ENCODE measurements at places on chromosomes 6 and 20.

DNA sequence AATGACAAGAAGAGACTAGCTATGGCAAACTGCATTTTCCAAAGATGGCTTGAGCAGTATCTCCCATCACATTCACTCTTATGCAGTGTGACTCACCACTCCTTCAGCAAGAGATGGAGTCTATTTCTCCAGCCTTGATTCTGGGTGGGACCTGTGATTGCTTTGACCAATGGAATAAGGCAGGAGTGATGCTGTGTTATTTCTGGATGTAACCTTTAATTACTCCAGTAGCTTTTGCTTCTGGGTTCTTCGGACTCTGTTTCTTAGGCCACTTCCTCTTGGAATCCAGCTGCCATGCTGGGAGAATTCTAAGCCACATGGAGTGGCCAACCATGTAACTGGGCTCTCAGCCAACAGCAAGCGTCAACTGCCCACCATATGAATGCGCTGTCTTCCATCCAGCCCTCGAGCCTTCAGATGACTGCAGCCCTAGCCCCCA is 50.7 kb downstream of the TGM2 start:
- DNase-seq, result no peak

GRCh38 chr20:56504373-56505005 is 20.1 kb upstream of the FAM209A start:
- no peak for DNase-seq

DNA sequence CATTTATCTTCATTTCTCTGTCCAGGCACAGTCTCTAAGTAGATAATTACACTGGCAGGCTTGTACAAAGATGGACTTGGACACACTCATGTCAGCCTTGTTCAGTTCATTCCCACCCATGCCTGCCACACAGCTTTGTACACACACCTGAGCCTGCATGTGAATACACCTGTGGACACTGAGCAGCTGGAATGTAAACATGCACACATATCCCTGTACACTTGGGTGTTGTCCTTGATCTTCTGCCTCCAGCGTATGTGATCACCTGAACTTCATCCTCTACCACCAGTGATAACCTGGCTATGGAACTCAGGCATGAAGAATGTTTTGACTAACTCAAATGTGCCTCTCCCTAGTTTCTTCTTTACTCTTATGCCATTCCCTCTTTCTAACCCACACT is 190.6 kb downstream of the DHX35 start:
- no peak for DNase-seq

- no peak for DNase-seq
These were observed 137.2 kb downstream of the MMUT start for GRCh38 chr6:49325891-49326290.

DNA sequence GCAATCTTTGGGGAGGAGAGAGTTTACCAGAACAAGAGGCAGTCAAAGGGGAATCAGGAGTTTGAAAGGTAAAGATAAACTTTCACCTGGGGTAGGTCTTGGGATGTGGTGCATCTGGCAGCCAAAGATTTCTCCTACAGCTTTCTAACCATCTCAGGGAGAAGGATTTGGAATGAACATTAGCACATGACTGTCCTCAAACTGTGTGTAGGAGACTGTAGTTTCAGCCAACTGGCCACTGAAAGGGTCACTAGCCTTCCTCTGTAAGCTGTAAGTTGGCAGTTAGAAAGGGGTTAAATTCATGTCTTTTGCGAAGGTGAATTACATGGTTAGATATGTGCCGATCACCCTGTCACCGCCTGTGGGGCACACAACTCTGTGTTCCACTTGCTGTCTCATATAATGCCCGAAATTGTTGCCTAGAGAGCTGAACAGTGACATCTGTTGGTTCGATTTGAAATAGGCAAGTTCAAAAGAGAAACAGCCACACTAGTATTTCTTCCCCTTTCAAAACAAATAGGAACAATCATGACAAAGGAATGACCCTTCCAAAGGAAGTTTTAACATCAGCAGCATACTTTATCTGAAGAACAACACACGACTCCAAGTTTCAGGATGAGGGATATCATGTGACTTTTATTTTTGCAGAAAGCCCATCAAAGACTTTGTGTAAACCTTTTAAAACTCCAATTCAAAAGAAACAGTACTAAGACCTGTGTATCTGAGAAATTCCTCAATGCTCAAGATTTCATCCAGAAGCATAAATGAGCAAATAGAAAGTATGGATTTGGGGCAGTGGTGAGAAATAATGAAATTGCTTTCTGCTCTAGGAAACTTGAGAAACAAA is 1.1 kb upstream of the OPN5 start:
- no peak for DNase-seq

DNA sequence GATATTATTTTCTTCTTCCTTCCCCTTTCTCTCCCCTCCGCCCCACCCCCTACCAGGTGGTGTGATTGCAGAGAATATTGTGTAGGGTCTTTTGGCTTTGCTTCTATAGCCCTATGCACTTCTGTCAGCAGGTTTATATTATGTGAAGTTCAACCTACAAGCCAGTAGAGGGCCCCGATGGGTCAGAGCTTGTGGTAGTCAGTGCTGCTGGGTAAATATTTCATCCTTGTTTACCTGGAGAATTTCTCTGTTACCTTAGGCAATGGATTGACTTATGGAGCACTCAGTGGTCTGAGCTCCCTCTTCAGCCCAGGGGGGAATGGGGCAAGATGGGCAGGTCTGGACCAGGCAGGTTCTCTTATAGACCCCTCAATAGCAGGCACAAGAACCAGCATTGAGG is 720.9 kb downstream of the GRIK2 start:
- no peak for DNase-seq

DNA sequence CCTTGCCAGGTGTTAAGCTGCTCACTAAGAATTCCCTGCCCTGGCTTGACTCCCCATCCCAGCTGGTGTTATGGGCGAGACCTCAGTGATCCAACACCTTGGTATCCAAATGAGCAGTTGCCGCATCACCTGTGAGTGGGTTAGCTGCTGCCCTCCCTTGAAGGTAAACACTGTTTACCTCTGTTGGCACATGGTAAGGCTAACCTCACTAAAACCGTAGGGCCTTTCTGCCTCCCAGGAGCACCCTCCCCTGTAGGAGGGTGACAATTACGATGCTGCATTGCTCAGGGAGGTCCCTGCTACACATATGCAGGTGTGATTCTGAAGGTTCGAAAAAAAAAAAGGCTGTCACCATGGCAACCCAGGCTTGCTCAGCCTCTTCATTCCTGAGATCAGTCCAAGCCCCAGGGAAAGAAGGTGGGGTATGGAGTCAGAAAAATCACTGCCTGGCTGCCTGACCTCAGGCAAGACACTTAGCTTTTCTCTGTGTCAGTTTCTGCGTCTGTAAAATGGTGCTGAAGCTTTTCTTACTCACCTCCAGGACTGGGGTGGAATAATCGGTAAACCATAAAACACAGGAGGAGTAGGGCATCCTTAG is 19.5 kb downstream of the PNPLA1 start:
- DNase-seq, result no peak

DNA sequence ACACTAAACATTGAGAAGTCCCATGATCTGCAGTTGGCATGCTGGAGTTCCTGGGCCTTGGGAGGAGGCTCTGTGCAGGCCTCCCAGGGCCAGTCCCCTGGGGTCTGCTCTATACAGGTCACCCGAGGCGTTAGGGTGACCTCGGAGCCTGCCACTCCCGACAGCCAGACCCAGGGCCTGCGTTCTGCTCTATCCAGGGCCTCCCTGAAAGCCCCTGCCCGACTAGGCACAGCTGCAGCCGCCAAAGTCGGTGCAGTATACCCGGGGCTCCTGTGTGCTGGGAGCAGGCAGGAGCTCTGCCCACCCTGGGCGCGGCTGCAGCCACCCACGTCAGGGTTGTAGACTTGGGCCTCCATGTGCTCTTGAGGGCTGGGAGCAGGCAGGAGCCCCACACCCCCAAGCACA is 6.3 kb upstream of the OR14J1 start:
- DNase-seq, result no peak

DNA sequence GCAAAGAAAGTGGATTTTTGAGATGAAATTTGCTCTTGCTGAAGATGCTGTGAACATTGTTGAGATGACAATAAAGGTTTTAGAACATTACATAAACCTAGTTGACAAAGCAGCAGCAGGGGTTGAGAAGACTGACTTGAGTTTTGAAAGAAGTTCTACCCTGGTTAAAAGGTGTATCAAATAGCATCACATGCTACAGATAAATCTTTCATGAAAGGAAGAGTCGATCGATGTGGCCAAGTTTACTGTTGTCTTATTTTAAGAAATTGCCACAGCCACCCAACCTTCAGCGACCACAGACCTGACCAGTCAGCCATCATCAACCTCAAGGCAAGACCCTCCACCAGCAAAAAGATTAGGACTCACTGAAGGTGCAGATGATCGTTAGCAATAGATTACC is 155.3 kb downstream of the HS3ST5 start:
- DNase-seq, result no peak

GRCh38 chr20:41738604-41739206 is 120.5 kb upstream of the CHD6 start:
- peak; percentile 66 for DNase-seq

DNA sequence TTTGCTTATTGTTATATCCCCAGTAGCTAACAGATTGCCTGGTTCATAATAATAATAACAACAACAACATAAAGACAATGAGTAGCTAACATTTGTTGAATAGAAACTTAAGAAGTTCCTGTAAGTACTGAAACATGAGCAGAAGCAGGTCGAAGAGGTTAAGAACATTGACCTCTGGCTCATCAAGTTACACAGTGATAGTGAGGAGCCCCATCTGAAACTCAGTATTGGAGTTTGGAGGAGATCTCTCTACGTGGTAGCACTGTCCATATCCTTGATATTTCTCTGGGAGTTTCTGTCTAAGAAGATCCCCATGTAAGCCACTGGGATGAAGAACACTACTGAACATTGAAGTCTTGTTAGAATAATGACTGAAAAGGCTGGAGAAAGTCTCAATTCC is 600.4 kb downstream of the RFPL4B start:
- DNase-seq, result no peak

DNA sequence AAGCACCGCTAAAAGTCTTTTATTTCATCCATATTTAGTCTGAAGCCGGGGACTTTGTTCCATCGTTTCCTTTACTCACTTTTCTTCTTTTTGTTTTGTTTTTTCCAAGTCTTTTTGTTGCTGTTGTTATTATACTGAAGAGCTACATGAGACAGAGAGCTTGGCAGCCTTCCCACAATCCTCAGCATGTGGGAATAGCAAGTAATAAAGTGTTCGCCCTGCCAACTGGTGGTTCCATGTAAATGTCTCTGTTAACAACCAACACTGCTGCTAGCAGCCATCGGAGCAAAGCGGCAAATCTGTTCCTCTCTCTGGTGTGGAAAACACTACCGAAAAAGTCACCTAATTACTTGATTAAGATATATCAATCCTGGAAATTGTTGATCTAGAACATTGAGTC is 437.8 kb upstream of the ID4 start:
- DNase-seq, result peak; percentile 59

GRCh38 chr6:109672175-109672574 is 18.8 kb downstream of the AK9 start:
- no peak for DNase-seq

GRCh38 chr6:136956590-136957544 is 34.8 kb downstream of the SLC35D3 start:
- no peak for DNase-seq

GRCh38 chr6:35543459-35544193 is 30.9 kb upstream of the TULP1 start:
- DNase-seq, result no peak

GRCh38 chr6:43089467-43089866 is 13.4 kb downstream of the PTK7 start:
- no peak for DNase-seq

DNA sequence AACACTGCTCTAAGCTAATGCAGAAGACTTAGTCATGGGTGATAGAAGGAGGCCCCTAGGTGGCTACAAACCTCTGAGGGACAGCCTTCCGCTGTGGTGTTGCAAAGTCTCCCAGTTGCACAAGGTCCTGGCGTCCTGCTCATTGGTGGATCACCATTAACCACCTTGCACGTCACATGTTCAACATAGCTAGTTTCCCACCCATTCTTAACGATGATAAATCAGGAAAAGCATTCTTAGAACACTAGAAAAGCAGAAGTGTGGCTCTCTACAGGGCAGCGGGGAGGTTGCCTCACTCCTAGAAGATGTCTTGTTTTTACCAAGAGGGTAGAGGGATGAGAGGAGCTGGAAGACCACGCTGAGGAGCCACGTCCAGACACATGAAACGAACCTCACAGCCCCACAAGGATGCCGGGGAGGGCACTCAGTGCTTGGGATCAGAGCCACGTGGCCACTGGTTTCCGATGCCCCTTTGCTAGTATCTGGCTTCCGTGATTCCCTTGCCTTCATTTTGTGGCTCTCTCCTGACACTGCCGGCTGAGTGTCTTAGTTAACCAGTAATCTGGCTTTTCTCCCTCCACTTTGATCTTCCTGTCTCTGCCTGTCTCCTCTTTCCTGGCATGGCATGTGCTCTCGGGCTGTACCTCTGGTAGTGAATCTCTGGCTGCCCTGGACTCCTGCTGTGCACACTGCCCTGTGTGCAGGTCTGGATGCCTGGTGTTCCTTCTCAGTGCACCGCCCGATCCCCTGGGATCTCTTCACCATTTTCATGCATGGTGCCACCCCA is 91.4 kb upstream of the NEDD9 start:
- DNase-seq, result no peak

- DNase-seq, result no peak
These were observed 54.1 kb downstream of the TRMT11 start for GRCh38 chr6:126040394-126040793.

DNA sequence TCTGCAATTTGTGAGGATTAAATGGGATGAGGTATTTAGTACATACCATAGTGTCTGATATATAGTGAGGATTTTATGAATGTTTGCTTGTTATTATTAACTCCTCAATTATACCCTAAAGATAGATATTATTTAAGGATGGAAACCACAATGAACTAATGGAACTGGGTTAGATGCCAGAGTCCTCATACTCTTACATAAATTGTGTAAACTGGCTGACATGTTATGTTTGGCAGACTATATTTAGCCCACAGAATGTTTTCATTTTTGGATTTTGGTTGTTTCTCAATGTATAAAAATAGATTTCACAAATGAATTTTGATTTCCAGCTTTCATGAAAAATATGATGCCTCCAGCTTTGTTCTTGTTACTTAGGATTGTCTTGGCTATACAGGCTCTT is 37.6 kb downstream of the HTR1B start:
- no peak for DNase-seq

- DNase-seq, result no peak
These were observed 33.9 kb upstream of the ZBTB24 start for GRCh38 chr6:109516929-109517328.

DNA sequence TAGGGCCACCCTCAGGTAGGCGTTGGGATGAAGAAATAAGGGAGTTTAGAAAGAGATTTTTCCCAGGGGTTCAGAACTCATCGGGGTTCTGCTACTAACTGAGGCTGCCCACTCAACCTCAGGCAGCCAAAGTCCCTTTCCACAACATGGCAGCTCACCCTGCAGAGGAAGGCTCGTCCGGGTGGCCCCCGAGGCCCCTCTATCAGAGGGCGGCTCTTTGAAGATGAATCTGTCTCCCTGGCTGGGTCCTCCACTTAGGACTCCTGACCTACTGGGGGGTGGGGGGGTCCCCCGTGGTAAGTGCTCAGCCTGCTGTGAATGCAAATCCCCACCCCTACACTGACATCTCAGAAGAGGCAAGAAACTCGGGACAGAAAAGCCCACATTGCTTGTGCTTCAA is 182.9 kb downstream of the SOD2 start:
- DNase-seq, result no peak

- DNase-seq, result no peak
These were observed 205.6 kb downstream of the DTNBP1 start for GRCh38 chr6:15457121-15457650.

GRCh38 chr20:3767110-3767426 is 485 bp downstream of the ADISSP start:
- no peak for DNase-seq
